Astrocyte of the spinal cord (primary cell): ENCODE measurements at places on chromosomes 12 and 14.
A peak's percentile ranks its signal among the peaks of the same experiment; 100 is the strongest.

DNA sequence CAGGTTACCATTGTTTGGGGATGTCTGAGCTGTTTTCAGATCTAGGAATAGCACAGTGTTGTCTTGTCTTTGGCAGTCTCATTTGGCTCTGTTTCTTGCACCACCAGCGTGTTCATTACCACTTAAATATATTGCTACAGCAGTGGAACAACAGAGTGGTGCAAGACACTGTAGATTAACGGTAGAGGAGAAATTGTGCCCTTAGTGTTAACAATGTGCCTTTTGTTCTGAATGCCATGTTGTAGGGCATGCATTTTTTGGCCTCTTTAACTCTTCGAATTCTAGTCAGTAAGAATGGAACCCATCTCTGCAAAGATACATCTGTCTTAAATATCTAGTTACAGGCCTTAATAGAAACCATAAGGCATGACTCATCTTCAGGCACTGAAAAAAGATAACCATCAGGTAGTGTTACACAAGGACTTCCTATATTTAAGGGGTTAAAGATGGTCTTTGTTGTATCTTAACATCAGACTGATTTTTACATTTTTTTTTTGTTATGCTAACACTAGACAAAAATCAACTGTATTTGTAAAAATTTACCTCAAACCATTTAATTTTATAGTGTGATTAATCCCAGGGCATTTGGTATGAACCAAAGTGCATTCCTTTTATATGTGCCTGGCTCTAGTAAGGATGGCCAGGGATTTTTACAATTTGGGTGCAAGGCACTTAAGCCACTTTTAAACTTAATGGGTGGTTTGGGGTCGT is 12.9 kb downstream of the DYRK2 start:
- peak; percentile 77 for DNase-seq

DNA sequence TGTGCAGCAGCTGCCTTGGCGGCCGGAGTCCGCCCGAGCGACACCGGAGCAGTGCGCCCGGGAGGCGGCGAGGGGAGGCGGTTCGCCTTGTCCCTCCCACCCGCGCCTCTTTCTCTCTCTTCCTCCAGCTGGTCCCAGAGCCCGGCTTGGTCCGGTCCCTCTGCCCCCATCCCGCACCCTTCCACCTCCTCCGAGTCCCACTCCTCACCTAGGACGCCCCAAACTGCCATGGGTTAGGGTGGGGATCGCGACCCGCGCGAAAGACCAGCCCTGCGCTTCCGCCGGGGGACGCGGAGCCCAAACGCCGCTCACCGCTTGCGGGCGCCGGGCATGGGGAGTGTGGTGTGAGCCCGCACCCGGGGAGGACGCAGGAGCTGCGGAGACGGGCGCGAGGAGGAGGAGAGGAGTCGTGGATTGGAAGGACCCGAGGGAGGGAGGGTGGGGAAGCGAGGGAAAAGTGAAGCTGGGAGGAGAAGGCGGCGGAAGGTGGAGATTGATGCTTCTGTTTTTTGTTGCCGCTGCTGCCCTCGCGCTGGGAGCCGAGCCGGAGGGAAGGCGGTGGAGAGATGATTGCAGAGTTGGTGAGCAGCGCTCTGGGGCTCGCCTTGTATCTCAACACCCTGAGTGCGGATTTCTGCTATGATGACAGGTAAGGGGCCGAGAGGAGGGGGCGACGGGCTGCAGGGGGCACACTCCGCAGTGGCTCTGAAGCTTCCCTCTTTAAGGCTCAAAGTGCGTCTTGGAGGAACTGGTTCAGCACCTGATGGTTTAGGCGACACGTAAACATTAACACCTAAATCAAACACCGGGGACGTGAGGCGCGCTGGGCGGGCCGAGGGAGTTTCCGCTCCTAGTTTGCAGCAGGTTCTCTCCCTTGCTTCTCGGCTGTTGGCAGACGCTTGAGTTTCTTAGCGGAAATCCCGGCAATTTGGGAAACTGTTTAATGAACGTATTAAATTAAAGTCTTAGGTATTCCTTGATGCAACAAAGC is 610 bp downstream of the TMTC2 start:
- peak; percentile 28 for DNase-seq

DNA sequence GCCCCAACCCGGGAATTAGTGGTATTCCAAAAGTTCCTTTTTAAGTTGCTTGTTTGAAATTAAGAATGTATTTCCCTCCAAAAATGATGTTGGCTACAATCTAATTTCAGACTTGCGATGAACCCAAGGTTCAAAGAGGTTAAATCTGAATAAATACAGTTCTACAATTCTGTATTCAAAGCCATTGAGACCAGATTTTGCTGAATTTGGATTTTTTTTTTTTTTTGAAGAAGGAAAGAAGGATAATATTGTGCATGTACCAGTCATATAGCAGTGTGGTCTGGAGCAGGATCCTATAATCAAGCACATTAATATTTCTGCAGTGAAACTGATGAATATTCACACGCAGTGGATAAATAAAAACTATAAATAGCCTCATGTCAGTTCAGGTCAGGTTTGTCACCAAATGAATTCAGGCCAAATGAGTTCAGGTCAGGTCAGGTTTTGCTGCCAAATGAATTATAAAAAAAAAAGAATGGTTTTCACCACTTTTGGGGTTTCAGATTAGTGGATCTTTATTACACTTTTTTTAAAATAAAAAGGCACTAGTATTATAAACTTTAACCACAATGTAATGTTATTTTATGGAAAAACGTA is 69.5 kb downstream of the CRADD start:
- DNase-seq = no peak

- no peak for DNase-seq
Observed at GRCh38 chr14:102761206-102761605, 16.0 kb upstream of the TRAF3 start.

DNA sequence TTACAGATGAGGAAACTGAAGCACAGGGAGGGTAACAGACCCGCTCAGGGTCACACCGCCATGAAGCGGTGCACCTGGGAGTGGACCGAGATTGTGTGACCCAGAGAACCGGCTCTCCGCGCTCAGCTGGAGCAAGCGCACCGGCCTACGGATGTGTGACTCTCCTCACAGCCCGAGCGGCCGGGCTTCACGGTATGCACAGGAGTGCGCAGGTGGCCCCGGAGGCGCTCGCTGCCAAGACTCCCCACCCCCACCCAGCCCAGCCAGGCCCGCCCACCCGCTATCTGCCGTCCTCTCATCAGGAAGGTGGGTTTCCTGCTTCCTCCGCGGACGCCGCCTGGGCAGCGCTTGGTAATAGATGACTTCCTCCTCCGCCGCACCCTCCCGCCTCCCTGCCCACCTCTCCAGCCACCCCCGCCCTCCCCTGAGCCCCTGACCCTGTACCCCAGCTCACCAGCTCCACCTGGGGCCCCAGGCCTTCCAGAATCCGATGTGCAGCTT is 110.7 kb downstream of the NCOR2 start:
- no peak for DNase-seq

DNA sequence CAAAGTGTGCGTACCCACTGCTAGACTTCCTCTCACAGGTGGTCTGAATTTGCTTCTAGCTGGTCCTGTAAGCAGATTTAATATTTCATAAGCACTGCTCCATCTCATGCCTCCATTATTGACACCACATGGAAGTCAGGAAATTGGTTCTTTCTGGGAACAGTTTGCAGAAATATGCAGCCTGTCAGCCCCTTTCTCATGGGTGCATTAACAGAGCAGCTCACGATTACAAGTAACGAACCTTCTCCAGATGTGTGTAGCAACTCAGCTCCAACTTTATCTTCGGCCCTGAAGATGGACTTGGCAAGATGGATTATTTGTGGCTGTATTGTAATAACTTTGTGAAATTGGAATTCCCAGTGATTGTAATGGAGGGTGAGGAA is 214.5 kb upstream of the DDHD1 start:
- no peak for DNase-seq

GRCh38 chr12:29733060-29733459 is 50.7 kb downstream of the TMTC1 start:
- DNase-seq = no peak

- DNase-seq = peak; percentile 69
Observed at GRCh38 chr12:7439579-7440505, 4.1 kb downstream of the CD163L1 start.

GRCh38 chr14:56081139-56081538 is 37.1 kb upstream of the PELI2 start:
- no peak for DNase-seq

GRCh38 chr12:108335349-108336119 is 3.6 kb downstream of the CMKLR1 start:
- no peak for DNase-seq

DNA sequence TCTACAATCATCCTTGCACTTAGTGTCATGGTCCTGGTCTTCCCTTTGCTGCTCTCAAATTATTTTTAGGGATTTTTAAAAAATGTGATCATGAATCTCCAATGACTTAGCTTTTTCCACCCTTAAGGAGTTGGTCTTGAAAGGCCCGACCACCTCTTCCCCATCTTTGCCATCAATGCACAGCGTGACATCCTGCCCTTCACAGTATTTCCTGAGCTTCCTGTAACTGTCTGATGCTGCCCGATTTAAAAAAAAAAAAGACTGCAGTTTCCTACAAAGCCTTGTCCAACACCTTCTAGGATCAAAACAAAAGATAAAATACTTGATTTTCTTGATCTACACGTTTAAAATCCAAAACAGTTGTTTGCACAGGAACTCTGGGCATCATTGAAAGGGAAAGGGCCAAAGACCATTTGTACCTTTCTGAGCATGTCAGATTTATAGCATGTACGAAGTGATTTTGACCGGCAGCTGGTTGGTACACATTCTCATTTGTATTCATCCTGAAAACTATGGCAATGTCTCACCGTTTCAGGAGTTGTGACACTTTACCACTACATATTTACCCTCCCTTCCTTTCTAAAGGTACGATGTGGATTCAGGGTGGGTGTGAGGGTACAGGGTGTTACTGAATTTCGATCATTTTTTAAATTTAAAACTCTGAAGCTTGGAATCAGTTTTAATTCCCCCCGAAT is 7.4 kb upstream of the ELK3 start:
- no peak for DNase-seq

GRCh38 chr14:74824997-74825396 is 50.9 kb downstream of the PROX2 start:
- DNase-seq = peak; percentile 48

GRCh38 chr12:100279607-100280244 is 12.7 kb downstream of the SCYL2 start:
- no peak for DNase-seq

DNA sequence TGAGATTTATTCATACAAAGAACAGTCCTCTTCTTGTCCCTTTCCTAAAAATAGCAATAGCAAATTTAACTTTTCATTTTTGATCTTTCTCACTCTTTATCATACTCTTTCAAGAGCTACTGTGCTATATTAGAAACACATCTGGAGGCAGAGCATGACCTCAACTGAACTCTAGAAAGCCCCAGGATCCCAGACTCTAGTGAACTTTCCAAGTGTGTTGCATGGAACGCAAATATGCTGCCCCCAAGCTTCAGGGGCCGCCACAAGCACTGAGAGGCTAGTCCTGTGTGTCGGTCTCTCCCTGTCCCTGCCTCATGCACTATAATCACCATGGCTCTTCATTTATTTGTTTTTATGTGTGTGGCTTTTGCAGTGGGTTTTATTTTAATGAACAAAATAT is 38.7 kb upstream of the ZNF641 start:
- DNase-seq = no peak

DNA sequence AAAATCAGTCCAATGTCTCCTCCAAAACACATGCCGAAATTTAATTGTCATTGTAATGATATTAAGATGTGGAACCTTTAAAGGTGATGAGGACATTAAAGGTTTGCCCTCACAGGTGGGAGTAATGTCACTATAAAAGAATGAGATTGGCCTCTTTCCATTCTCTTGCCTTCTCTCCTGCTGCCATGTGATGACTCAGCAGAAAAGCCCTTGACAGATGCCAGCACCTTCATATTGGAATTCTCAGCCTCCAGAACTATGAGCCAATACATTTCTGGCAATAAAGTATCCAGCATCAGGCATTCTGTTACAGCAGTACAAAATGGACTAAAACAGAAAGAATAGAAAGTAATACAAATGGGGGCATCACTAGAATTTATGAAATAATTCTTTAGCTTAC is 609.7 kb downstream of the SLC16A7 start:
- DNase-seq = peak; percentile 50

DNA sequence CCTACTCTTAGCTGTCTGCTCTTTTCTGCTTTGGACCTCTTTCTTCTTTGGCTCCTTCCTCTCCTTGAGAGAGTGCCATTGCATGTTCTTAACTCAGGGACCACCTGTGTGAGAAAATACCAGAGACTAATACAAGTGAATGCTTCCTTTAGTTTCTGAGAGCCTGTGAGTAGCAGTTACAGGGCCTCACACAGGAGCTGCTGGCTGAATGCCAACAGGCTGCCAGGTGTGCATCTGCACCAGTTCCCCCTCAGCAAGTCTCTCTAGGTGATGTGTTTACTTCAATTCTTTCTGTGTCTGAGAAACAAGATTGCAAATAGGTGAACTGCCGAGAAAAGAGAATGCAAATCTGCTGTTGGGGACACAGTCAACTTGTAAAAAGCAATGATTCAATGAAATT is 108.2 kb downstream of the STXBP6 start:
- no peak for DNase-seq

DNA sequence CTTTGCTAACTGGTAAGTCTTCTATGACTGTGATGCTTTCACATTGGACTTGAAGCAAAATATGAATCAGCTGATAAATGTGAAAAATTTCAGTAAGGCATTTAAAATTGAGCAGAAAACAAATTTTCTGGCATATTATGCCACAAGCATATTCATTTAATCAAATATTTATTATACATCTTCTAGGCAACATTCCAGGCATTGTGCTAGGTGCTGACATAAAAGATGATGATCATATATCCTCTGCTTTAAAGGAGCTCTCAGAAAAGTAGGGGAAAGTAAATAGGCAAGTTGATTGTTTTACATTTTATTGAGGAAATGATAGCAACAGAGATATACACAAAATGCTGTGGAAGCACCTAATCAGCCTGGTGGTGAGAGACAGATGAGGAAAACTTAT is 248.9 kb downstream of the SLC16A7 start:
- DNase-seq = no peak

GRCh38 chr14:91396959-91397815 is 20.4 kb downstream of the CCDC88C start:
- no peak for DNase-seq

- DNase-seq = no peak
Observed at GRCh38 chr12:53820514-53821306, 68.9 kb upstream of the CISTR start.

DNA sequence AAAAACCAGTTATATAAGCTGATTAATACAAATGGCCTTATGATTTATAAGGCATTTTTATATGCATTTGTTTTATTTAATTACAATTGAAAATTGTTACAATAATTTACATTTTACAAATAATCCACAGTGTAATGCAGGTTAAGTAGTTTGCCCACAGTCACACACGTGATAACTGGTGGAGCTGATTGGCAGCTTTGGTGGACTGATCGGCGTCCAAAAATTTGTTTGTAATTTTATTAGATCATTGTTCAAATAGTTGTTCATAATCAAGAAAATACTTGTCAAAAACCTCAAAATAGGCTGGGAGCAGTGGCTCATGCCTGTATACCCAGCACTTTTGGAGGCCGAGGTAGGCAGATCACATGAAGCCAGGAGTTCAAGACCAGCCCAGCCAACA is 59.7 kb downstream of the AEBP2 start:
- DNase-seq = no peak
